ENCODE measurements at places on chromosomes 1 and 21. TPM values are rescaled to one million over a fixed set of nuclear protein-coding genes. Genes with fewer than 3 reads are reported as not detected.

Gene GBP5
- total RNA-seq = 5.8 TPM

Gene SSR2
- total RNA-seq = 201 TPM

Gene NUDC
- total RNA-seq = 66.3 TPM

Gene TMEM269
- 0.62 TPM for total RNA-seq

Gene OLFML2B
- 29.7 TPM for total RNA-seq

Gene MANEAL
- 8.8 TPM for total RNA-seq

Gene BARHL2
- total RNA-seq = 1.9 TPM

Gene OR2L5
- not detected for total RNA-seq

Gene ARHGEF11
- 92.6 TPM for total RNA-seq

Gene OR2L3
- total RNA-seq = not detected
